ENCODE measurements at places on chromosomes 12 and 14.

DNA sequence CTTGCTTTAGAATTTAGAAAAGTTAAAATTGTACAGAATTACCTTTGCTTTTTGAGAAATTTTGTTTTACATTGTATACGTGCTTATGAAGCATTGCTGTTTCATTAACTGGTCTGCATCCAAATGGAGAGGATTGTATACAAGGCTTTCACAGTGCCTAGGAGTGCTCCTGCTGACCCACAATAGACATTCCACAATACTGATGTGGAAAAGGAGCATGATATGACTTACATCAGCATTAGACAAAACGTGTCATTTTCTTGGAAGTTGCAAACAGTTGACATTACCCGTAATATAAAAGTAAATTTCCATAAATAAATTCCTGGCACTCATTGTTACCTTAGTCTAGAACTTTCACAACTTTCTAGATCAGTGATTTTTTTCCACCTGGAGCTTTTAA is 1.9 kb downstream of the PRKD1 start:
- DNase-seq: no peak

GRCh38 chr14:50772412-50772811 is 58.5 kb downstream of the NIN start:
- DNase-seq: no peak

DNA sequence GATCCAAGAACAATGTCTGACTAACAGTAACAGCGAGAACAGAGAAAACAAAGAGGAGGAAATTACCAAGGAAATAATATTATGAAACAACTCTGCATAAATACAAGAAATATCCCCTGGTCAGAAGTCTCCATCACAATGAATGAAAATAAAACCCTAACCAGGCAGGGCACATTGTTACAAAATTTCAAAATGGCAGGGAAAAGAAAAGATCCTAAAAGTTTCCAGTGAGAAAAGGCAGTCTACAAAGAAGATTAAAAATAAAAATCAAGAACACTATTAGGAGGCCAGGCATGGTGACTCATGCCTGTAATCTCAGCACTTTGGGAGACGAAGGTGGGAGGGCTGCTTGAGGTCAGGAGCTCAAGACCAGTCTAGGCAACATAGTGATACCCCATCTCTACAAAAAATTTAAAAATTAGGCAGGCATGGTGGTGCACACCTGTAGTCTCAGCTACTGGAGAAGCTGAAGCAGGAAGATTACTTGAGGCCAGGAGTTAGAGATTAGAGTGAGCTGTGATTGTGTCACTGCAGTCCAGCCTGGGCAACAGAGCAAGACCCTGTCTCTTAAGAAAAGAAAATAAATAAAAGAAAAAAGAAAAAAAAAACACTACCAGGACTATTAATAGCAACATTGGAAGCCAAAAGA is 47.8 kb downstream of the FERMT2 start:
- no peak for DNase-seq

DNA sequence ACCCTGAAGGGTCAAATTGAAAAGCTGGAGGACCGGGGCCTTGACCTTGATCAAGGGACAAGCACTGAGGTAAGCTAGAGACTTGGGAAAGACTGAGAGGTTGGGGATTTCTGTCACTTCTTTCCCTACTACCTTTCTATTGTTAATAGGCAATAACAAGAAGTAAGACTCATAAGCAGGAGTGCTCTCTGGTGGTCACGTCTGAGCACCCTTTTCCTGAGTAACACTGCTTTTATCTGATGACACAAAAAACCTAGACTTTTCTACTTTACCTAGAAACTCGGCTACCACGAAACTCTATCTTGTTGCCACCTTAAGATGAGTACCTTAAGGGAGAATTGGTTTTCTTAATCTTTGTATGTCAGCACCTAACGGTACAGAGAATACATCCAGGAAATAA is 35.5 kb upstream of the PPFIBP1 start:
- no peak for DNase-seq

DNA sequence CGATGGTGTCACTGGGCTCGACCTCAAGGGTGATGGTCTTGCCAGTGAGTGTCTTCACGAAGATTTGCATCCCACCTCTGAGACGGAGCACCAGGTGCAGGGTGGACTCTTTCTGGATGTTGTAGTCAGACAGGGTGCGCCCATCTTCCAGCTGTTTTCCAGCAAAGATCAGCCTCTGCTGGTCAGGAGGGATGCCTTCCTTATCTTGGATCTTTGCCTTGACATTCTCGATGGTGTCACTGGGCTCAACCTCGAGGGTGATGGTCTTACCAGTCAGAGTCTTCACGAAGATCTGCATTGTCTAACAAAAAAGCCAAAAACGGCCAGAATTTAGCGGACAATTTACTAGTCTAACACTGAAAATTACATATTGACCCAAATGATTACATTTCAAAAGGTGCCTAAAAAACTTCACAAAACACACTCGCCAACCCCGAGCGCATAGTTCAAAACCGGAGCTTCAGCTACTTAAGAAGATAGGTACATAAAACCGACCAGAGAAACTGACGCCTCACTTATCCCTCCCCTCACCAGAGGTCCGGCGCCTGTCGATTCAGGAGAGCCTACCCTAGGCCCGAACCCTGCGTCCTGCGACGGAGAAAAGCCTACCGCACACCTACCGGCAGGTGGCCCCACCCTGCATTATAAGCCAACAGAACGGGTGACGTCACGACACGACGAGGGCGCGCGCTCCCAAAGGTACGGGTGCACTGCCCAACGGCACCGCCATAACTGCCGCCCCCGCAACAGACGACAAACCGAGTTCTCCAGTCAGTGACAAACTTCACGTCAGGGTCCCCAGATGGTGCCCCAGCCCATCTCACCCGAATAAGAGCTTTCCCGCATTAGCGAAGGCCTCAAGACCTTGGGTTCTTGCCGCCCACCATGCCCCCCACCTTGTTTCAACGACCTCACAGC is 717 bp downstream of the UBC start:
- DNase-seq: peak; percentile 86

DNA sequence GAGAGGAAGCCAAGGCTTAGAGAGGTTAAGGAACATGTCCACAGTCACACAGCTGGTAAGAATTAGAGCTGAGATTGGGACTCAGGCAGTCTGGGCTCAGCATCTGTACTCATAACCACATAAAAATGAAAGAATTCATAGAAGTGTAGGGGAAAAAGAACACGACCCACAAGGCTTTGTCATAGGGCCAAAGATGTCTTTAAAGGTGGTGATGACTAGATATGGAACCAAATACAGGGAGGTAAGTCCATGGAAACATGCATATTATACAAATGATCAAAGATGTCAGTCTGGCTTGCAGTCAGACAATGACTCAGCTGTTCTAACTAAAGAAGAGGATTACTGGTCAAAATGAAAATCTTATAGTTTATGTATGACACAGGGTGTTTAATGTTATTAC is 7.2 kb upstream of the SSPN start:
- no peak for DNase-seq

GRCh38 chr12:835754-836518 is 83.6 kb downstream of the WNK1 start:
- no peak for DNase-seq

GRCh38 chr14:94426526-94426925 is 26.1 kb downstream of the SERPINA11 start:
- DNase-seq: no peak

- DNase-seq: no peak
Observed at GRCh38 chr12:89663577-89664357, 44.9 kb downstream of the ATP2B1 start.

GRCh38 chr14:65159281-65160062 is 57.2 kb upstream of the MAX start:
- no peak for DNase-seq

- DNase-seq: peak; percentile 19
Observed at GRCh38 chr12:121465921-121466793, 66.2 kb downstream of the RNF34 start.

- DNase-seq: no peak
Observed at GRCh38 chr12:108819920-108820706, 37.3 kb downstream of the SSH1 start.

All from T-helper 22 cell (primary cell).